Uterine smooth muscle cell (primary cell): ENCODE measurements at places on chromosomes 6 and 20. TPM values are rescaled to one million over a fixed set of nuclear protein-coding genes. Genes with fewer than 3 reads are reported as not detected.

GJA10 gene
- total RNA-seq, result not detected in 2 replicates

GLP1R gene
- not detected in 2 replicates for total RNA-seq

FAM83B gene
- 0.12 and 0.33 TPM in 2 replicates for total RNA-seq

KCNK17 gene
- not detected in 2 replicates for total RNA-seq

GPLD1 gene
- 0.33 and 0.87 TPM in 2 replicates for total RNA-seq

HEY2 gene
- not detected in 2 replicates for total RNA-seq

GPRC6A gene
- not detected in 2 replicates for total RNA-seq

FRK gene
- 0.33 and 0.37 TPM in 2 replicates for total RNA-seq

SRSF12 gene
- total RNA-seq, result 0.11 and 0.12 TPM in 2 replicates

MYO6 gene
- total RNA-seq, result 14.6 and 17.0 TPM in 2 replicates

C6orf15 gene
- not detected in 2 replicates for total RNA-seq

LST1 gene
- total RNA-seq, result not detected in 2 replicates

FAM217A gene
- not detected in 2 replicates for total RNA-seq

OPN5 gene
- not detected in 2 replicates for total RNA-seq

AIF1 gene
- total RNA-seq, result not detected in 2 replicates

SEL1L2 gene
- total RNA-seq, result not detected in 2 replicates

SPTLC3 gene
- total RNA-seq, result 3.0 and 4.0 TPM in 2 replicates

TSPO2 gene
- not detected in 2 replicates for total RNA-seq

EZR gene
- 98.7 and 135 TPM in 2 replicates for total RNA-seq

C6orf58 gene
- not detected in 2 replicates for total RNA-seq

DYNLT2 gene
- total RNA-seq, result 1.5 and 2.0 TPM in 2 replicates

EMILIN3 gene
- total RNA-seq, result under 0.01 TPM in 1 of 2 replicates, not detected in the other

C6orf141 gene
- 55.3 and 59.4 TPM in 2 replicates for total RNA-seq

SLC35D3 gene
- under 0.01 TPM in 1 of 2 replicates, not detected in the other for total RNA-seq

RIPOR3 gene
- 12.7 and 15.6 TPM in 2 replicates for total RNA-seq

EBF4 gene
- total RNA-seq, result 1.2 and 4.1 TPM in 2 replicates

CST4 gene
- total RNA-seq, result 0.22 and 0.75 TPM in 2 replicates

MEI4 gene
- not detected in 2 replicates for total RNA-seq

PAX1 gene
- total RNA-seq, result not detected in 2 replicates

SPATA2 gene
- 1.1 and 1.2 TPM in 2 replicates for total RNA-seq

SLC16A10 gene
- 0.12 and 0.33 TPM in 2 replicates for total RNA-seq

RPRD1B gene
- 20.0 and 23.6 TPM in 2 replicates for total RNA-seq

LAMP5 gene
- under 0.01 and 0.44 TPM in 2 replicates for total RNA-seq

FOXA2 gene
- total RNA-seq, result 1.00 TPM in 1 of 2 replicates, not detected in the other

NKX2-2 gene
- total RNA-seq, result not detected in 2 replicates

PARD6B gene
- total RNA-seq, result 2.3 and 3.5 TPM in 2 replicates

NRSN1 gene
- total RNA-seq, result not detected in 2 replicates

OXT gene
- not detected in 2 replicates for total RNA-seq

CLVS2 gene
- total RNA-seq, result 0.12 TPM in 1 of 2 replicates, not detected in the other

ZSCAN16 gene
- 4.9 and 5.8 TPM in 2 replicates for total RNA-seq

L3MBTL3 gene
- total RNA-seq, result 4.8 and 5.0 TPM in 2 replicates
